Activated CD4-positive, alpha-beta T cell treated with anti-CD3 and anti-CD28 coated beads, Interleukin-2, amount 50 U/mL, for 1 hour (primary cell): ENCODE measurements at places on chromosomes 1 and 21.

DNA sequence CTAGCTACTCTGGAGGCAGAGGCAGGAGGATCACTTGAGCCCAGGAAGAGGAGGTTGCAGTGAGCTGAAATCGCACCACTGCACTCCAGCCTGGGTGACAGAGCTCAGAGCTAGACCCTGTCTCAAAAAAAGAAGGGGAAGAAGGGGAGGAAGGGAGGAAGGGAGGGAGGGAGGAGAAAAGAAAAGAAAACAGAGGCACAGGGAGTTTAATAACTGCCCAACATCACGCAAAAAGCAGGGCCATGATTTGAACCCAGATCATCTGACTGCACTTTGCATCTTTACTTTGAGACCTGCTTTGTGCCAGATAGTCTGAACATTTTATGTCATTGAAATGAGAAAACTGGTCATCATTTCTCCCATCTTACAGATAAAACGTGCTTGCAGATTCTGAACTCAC, 2.0 kb downstream of the LURAP1 start:
- DNase-seq = no peak

DNA sequence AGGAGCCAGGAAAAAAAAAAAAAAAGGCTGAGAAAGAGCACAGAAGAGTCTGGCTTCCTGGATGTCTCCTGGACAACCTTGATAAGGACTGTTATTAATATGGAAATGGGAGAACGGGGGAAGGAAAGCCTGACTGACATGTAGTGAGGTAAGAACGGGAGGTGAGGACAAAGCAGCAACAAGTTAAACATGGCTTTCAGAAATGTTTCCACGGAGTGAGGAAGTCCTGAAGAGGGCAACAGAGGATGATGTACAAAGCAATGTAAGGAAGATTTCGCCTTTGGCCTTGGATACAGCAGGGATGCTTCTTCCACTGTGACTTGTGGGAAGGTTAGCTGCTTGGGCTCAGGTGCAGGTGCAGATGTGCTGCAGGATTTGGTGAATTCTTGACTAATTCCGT, 11.9 kb upstream of the NIBAN1 start:
- DNase-seq = no peak

- DNase-seq = no peak
Observed at GRCh38 chr1:41038110-41038509, 16.6 kb upstream of the SLFNL1 start.

GRCh38 chr1:44361478-44361877, 6.4 kb upstream of the ERI3 start:
- DNase-seq = no peak

- no peak for DNase-seq
Observed at GRCh38 chr1:109210058-109210457, 3.7 kb upstream of the SARS1 start.

- no peak for DNase-seq
Observed at GRCh38 chr1:78058670-78059069, 12.9 kb downstream of the GIPC2 start.

DNA sequence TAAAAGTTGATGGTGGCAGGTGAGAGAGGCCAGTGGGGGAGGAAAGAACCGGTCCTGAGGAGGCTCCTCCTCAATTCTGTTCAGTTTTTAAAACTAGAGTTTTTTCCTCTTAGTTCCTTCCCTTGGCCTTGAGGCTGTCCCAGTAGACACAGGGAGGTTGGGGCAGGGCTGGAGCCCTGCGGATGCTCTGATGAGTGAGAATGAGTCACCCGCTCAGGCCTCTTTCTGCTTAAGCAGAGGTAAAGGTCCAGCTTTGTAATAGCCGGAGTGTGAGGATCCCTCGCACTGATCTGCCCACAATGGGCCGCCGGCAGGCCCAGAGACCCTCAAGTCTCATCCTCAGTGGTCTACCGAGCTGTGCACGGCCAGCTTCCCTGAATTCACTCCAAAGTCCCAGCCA, 49.6 kb upstream of the IRF2BP2 start:
- DNase-seq = no peak

DNA sequence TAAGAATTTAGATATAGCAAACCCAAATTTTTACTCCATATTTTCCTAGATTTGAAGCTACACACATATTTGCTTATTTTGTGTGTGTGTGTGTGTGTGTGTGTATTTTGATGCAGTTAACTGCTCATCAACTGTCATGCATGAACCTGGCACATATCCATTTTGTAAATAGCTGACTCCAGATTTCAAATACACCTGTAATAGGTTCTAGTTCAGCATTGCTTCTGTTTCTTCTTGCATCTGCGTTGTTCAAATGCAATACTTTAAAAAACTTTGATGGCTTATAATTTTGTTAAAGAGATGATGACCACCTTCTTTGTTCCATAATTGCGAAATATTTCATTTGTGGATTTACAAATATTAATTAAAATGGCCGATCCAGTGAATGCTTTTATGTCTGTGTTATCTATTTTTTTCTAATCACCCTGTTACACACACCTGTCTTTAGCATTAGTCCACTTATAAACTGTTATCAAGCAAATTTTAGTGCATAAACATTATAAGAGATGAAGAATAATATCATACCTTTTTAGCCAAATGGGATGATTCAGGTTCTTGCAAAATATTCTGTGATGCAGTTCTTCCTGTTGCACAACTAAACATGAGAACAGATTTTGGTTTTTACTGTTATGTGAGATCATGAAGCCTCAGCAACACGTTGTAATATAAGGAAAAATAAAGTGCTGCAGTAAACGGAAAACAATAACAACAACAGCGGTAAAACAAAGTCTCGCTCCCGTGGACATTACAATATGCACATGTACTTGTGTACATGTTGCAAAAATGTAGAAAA, 12.7 kb upstream of the S100A11 start:
- DNase-seq = no peak

GRCh38 chr1:48216941-48217340, 5.6 kb upstream of the SLC5A9 start:
- DNase-seq = no peak

- DNase-seq = no peak
Observed at GRCh38 chr1:150365941-150366340, 2.0 kb downstream of the RPRD2 start.

GRCh38 chr1:145949219-145949618, 8.6 kb downstream of the LIX1L start:
- no peak for DNase-seq

- DNase-seq = no peak
Observed at GRCh38 chr1:223233019-223233409, 90.0 kb upstream of the TLR5 start.

DNA sequence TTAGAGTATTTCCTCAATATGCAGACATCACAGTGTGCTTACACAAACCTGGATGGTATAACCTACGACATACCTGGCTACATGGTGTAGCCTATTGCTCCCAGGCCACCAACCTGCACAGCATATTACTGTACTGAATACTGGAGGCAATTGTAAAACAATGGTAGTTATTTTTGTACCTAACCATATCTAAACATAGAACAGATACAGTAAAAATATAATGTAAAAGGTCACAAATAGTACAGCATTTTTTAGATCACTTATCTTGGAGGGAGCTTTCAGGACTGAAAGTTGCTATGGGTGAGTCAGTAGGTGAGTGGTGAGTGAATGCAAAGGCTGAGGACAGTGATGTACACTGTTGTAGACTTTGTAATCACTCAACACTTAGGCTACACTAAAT, 492.3 kb downstream of the MRPL39 start:
- no peak for DNase-seq

DNA sequence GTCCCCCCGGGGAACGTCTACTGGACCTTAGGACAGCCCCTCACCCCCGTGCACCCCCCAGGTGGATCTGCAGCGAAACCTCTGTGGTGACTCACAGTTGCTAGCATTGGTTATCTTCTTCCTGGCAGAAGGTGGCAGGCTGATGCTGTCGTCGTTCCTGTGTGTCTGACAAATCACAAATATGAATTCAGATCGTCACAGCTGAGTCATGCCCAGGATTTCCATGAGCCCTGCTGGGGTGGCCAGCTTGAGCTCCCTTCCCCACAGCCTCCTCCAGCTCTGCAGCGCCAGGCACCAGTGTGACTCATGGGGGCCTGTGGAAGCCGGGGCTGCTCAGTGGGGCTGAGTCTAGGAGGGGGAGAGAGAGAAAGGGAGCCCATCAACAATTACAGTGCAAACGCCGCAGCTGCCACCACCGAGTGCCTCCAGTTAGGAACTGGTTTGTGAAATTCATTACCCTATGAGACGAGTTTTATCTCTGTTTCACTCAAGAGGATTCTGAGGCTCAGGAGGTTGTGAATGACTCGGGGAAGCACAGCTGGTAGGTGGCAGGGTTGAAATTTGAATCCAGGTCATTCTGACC, 197.9 kb downstream of the DYRK1A start:
- peak; percentile 85 for DNase-seq

DNA sequence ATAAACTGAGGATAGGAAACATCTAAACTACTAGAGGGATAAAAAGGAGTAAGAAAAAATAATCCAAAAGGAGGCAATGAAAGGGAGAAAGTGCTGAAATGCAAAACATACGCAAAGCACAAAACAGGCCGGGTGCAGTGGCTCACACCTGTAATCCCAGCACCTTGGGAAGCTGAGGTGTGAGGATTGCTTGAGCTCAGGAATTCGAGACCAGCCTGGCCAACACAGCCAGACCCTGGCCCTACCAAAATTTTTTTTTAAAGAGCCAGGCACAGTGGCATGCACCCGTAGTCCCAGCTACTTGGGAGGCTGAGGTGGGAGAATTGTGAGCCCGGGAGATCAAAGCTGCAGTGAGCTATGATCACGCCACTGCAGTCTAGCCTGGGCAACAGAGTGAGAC, 10.5 kb downstream of the SPOCD1 start:
- no peak for DNase-seq
